Sciatic nerve (tissue), 2 donors: ENCODE measurements at places on chromosomes 13 and 19. TPM values are rescaled to one million over a fixed set of nuclear protein-coding genes. Genes with fewer than 3 reads are reported as not detected.

- no peak for DNase-seq
These were observed 6.2 kb upstream of the KLK13 start for GRCh38 chr19:51071095-51071405.

Gene U2AF1L4
- 22.9 TPM for total RNA-seq

- no peak for DNase-seq
These were observed 142.3 kb upstream of the EDNRB start for GRCh38 chr13:78060966-78061365.

- DNase-seq = no peak
These were observed 449.8 kb downstream of the FGF9 start for GRCh38 chr13:22120646-22121045.

Gene COL4A2
- 417 TPM for total RNA-seq

- no peak for DNase-seq
These were observed 74.2 kb upstream of the CSNK1A1L start for GRCh38 chr13:37179645-37180044.

Gene KCNN4
- 3.0 TPM for total RNA-seq

Gene AXL
- total RNA-seq = 65.8 TPM

DNA sequence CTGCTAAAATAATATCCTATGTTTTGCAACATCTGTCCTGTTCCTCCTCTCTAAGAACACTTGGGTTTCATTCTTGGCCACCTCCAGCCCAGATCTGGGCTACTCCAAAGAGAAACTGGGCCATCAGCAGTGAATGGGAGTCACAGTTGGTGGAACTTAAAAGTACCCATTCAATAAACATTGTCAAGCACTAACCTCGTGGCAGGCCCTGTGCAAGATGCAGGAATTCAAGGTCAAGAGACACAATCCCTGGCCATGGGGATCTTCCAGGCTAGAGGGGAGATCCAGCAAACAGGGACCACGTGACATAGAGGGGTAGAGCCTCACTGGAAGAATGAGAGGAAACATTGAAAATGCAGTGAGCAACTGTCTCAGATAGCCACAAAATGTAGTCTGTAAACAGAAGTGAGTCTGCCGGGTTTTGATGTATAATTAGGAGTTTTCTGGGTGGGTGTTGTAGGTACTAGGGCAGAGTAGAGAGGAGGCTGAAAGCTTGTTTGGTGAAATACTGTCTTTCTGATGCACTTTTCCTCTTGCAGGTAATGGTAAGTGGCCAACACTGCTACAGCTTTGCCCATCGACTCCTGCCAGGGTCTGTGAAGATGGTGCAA, 14.8 kb upstream of the EID2 start:
- no peak for DNase-seq

Gene NDUFA13
- total RNA-seq = 206 TPM

Gene UHRF1
- total RNA-seq = 1.2 TPM

DNA sequence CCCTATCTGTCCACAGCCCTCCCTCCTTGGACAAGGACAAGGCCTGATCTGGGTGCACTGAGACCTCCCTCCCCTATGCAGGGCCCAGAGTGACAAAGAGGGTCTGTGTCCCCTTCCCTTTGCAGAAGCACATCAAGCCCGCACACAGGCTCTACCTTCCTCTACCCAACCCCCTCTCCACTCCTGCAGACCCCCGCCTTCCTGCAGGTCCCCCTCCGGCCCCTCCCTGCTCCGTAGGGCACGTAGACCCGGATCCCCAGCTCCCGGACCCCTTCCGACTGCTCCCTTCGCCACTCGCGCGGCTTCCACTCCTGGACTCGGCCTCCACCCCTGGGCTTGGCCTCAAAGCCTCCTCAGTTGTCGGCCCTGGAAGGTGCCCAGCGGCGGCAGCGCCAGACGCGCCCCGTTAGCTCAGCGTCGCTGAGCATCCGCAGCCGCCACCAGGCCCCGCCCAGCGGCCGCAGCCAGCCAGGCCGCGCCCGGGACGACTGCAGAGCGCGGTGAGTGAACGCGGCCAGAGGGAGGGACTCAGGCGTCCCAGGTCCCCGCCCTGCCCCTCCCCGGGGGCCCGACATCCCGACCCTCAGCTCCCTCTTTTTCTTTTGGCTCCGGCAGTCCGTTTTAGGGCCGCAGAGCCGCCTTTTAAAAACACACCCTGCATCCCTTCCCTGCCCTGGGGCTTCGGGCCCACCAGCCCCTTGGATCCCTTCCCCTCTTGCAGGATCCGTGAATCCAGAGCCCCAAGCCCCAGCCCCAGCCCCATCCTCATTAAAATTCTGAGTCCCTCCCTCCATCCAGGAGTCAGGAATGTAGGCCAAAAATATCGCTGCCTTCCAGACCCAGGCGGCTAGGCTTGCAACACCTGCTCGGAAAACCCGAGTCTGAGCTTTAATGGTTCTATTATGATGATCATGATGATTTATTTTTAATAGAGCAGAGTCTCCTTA, 1.5 kb upstream of the MYADM start:
- DNase-seq = peak; percentile 81

Gene LAMP1
- total RNA-seq = 183 TPM

DNA sequence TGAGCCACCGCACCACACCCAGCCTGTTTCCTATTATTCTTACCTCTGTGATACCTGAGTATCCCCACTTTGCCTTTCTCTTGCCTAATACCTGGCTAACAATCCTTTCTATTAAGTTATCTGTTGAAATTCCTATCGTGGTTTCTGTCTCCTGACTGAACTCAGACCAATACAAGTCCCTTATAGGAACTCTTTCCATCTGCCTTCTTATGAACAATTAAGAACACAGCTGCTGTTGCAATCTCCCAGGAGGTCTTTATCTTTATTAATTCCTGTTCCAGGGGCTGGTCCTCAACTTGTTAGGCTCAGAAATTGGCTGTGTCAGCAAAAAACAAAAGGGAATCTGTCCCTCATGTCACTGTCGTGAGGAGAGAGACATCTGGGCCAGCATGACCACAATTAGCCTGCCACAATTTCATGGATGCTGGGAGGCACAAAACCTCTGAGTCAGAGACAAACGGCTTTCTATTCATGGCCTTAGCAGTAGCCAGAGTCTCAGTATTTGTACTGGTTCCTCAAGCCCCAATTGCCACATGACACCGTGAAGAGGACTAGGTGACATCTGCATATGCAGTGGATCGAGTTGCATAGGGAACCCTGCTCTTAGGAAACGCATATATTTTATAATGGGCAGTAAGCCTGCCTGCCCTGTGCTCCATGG, 58.2 kb downstream of the NUFIP1 start:
- DNase-seq = no peak

GRCh38 chr19:19064811-19065745, 1.3 kb downstream of the SLC25A42 start:
- DNase-seq = no peak

Gene MAB21L1
- 1.5 TPM for total RNA-seq

DNA sequence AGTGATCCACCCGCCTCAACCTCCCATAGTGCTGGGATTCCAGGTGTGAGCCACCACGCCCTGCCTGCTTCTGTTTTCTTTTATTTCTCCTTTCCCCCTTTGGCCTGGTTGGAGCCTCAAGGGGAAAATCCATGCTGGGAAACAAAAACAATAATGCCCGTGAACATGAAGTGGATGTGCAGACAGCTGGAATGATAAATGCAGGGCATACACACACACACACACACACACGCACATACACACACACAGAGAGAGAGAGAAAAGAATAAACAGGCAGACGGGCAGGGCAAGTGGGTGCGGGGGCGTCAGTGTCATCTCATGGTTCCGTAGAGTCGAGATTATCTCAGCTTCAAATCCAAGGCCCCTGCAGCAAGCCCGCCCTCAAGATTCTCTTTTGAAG, 4.4 kb upstream of the PLEKHF1 start:
- DNase-seq = no peak

DNA sequence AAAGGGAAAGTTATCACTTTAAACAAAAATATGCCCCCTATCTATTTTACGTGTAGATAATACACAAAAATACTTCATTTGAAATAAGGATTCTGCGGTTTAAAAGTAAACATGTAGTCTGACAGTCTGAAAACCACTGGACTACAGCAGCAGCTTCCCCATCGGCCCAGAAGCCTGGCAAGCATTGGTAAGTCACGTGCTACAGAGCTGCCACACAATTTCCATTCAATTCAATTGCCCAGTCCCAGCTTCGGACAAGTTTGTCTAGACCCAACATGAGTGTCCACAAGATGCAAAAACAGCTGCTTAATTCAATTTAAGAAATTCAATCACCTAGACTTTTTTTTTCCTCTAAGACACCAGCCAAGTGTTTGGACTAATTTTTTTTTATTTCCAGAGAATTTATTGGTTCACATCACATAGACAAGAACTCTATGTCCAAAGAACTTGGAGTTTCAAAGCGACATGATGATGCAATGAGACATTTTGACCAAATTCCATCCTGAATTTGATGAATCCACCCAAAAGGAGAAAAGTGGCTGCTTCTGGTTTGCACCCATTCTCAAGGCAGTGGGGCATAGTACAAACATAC, 458.9 kb downstream of the COG6 start:
- DNase-seq = no peak

- DNase-seq = no peak
These were observed 1.6 kb downstream of the TRIM28 start for GRCh38 chr19:58545286-58546018.

- DNase-seq = peak; percentile 85
These were observed 6.9 kb downstream of the IL4I1 start for GRCh38 chr19:49889687-49890348.

- no peak for DNase-seq
These were observed 1241.5 kb upstream of the MIR17HG start for GRCh38 chr13:90105849-90106496.

DNA sequence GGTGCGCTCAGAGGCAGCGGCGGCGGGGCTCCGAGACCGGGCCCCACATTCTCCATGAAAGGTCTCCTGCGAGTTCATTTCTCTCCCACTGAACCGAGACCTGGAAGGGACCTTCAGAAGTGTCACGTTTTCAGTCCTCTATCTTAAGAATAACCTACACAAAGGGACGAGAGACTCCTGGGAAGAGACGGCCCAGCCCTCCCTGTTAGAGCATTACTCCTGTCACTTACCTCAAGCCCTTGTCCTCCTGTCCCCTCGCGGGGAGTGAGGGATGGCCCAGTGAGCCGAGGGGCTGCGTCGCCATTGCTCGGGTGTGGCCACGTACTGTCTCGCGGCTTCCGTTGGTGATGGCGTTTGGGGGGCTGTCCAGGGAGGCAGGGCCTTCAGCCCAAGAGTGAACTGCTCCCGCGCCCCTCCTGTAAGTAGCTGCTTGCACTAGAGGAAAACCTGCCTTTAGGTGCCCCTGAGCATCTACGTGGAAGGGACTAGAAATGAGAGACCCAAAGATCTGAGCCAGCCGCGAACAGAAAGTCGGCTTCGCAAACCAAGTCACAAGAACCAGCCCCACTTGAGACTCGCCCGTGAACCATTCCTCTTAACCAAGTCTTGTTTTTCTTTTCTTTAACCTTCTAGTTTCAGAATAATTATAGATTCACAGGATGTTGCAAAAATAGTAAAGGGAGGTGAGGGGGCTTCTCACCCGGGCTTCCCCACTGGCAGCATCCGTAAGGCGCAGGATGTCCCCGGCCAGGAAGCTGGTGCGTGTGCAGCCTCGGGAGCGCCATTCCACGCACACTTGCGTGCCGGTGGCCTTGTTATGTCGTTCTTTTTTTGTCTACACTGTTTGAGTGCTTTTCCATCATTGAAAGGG, 21.1 kb upstream of the NDUFS7 start:
- no peak for DNase-seq
